Hindlimb muscle (tissue), 1 donor: ENCODE measurements at places on chromosomes 1 and 21. TPM values are rescaled to one million over a fixed set of nuclear protein-coding genes. Genes with fewer than 3 reads are reported as not detected.

- no peak for DNase-seq
These were observed 5.1 kb downstream of the LMO4 start for GRCh38 chr1:87333692-87334347.

DNA sequence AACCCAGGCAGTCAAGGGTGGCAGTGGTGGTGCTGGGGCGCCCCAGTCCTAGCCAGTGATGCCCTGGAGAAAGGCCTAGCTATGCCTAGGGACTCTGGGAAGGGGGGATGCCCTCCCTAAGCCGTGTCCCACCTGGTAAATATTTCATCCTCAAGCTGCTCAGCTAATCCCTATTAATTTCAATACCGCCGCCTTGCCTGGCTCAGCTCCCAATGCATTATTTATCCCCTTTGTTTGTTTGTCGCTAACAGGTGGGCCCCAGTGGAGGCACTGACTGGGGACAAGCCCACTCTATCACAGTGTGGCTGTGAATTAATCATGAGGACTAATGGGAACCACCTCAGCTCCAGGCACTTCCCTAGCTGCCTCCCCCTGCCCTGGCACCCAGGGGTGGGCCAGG lies 22.5 kb downstream of the DMAP1 start:
- DNase-seq = no peak

GRCh38 chr1:23278717-23279116 lies 61.4 kb upstream of the HTR1D start:
- no peak for DNase-seq

- no peak for DNase-seq
These were observed 67.2 kb upstream of the RUNX3 start for GRCh38 chr1:24996983-24997893.

DNA sequence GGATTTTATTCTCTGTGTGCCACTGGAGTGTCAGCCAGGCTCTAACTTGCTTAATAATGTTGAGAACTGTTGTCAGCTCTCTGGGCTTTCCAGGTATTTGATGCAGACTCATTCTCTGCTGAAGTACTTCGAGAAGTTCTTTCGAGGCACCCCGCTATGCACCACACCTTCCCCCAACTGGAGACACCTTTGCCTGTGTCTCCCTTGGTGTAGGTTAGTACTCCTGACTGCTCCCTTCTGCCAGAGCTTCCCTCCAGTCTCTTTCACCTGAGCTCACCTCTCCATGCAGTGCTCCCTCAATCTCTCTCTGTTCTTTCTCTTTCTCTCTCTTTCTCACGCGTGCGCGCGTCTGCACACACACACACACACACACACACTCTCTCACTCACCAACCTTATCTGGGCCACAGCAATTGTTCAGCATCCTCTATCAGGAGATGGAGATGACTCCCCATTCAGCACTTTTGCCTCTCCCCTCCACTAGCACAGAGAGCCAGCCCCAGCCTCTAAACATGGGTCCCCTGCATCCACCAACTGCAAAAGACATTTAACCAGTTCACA lies 14.0 kb upstream of the MGST3 start:
- no peak for DNase-seq

DNA sequence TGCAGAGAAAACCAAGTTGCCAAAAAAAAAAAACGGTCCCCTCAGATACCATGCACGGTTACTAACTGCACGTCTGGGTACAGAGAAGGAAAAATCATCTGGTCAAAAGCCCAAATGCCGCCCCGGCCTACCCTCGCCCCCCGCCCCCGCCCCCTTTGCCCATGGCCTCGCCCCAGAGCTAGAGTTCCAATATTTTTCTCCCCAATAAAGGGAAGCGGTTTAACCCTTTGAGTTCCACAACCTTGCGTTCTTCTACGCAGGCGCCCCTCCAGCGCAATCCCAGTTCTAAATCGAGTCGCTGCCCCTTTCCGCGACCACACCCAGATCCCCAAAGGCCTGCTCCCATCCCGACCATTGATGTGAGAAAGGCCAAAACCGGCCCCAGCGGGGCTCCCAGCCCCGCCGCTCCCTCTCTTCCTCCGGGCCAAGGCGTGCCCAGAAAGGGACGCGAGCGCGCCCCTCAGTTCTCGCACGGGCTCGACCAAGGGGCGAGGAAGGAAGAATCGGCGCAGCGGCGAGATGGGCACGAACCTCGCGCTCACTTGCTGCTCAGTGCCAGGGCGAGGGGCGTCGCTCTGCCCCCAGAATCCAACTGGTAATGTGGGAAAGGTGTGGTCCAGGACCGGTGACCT lies 797 bp downstream of the WDR47 start:
- DNase-seq = peak; percentile 26

DNA sequence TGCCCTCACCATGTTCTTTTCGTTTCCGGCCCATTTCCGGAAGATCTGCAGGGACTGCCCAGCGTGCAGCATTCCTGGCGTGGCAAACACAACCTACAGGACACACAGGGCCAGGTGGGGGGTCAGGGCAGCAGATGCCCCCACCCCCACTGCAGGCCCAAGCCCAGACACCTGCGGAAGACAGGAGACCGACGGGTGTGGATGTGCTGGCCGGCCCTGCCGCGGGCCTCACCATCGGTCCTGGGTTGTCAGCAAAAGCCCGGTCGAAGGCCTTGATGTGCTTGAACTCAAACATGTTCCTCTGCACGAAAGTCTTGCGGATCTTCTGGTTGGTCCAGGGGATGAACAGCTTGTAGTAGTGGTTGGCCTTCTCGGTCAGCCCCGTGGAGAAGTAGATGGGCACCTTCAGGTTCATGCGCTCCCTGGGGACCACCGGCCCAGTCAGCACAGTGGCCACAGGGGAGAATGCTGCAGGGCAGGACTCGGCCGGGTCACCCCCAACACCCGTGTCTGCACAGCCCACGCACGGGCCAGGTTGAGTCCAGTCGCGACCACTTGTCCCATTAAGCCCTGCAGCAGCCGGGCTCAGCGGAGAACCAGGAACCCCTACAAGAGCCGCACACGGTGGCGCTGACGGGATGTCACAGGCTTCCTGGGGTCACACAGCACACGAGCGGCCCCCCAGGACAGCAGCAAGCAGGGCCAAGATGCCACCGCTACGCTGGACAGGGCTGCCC lies 5.3 kb downstream of the PUSL1 start:
- DNase-seq = no peak

DNA sequence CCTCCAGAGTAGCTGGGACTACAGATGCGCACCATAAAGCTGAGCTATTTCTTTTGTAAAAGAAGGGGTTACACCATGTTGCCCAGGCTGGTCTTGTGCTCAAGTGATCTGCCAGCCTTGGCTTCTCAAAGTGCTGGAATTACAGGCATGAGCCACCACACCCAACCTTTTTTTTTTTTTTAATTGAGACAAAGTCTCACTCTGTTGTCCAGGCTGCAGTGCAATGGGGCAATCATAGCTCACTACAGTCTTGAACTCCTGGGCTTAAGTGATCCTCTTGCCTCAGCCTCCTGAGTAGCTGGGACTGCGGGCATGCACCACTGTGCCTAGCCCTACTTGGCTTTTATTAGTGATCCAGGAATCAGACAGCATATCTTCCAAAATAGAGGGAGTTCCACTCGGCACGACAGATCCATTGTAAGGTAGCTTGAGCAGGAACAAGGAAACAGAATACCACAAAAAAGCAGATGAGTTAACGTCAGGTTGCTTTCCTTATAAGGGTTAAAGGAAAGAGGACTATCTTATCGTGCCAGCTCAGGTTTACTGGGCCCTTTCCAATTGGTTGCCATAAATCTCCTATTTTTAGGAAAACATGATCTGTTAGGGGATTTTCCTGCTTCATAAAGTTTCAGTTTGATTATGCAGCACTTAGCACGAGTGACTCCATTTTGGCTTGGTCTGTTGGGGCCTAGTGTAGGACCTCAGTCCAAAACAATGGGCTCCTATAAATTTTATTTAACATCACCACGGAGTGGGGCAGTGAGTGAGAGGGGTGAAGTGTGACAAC lies 45.2 kb downstream of the NENF start:
- no peak for DNase-seq

GRCh38 chr1:18009055-18009454 lies 98.5 kb upstream of the IGSF21 start:
- DNase-seq = no peak

GRCh38 chr1:53505401-53505800 lies 46.2 kb downstream of the DMRTB1 start:
- DNase-seq = no peak

Gene LAPTM5
- polyA plus RNA-seq = 26.3 TPM

Gene TENT5C
- polyA plus RNA-seq = 2.2 TPM

Gene PCP4L1
- 0.23 TPM for polyA plus RNA-seq

Gene NIPAL3
- polyA plus RNA-seq = 4.5 TPM
